ENCODE measurements at places on chromosomes 3 and 15.

- DNase-seq: no peak
These were observed 17.4 kb downstream of the TIMP4 start for GRCh38 chr3:12141350-12141749.

DNA sequence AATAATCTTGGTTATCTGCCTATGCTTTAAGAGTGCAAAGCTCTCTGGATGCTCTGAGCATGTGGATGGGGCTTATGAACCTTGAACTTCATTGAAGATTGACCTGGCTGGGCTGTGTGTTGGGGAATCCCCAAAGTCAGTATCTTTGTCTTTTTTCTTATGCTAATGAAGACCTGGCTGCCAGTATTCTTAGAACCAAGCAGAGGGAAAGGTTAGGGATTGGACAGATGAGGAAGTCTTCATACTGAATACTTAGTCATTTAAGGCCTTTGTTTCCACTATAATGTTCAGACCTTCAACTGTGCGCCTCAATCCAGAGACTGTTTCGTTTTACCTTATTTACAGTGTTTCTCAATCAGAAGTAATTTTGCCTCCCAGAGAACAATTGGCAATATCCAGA is 42.5 kb upstream of the CMTM7 start:
- no peak for DNase-seq

- no peak for DNase-seq
These were observed 89.4 kb upstream of the HES1 start for GRCh38 chr3:194046531-194046930.

DNA sequence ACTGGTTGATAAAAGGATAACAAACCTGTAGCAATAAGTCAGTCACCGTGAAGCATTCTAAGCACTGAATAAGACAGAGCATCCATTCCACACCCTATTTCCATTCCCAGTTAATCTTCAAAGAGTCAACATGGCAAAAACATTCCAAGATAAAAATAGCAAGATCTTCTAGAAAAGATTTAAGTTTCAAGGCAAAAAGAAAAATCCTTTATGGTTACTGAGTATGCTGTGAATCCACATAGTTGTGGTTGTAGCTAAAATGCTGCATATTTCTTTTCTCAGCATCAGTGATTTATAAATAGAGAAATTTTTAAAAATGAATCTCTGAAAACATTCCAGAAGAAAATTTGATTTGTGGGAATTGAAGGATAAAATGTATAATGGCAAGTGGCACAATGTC is 21.1 kb downstream of the GAP43 start:
- DNase-seq: no peak

- DNase-seq: no peak
These were observed 306.5 kb downstream of the IL20RB start for GRCh38 chr3:137264071-137264820.

- DNase-seq: no peak
These were observed 253.4 kb downstream of the LPP start for GRCh38 chr3:188407158-188407880.

DNA sequence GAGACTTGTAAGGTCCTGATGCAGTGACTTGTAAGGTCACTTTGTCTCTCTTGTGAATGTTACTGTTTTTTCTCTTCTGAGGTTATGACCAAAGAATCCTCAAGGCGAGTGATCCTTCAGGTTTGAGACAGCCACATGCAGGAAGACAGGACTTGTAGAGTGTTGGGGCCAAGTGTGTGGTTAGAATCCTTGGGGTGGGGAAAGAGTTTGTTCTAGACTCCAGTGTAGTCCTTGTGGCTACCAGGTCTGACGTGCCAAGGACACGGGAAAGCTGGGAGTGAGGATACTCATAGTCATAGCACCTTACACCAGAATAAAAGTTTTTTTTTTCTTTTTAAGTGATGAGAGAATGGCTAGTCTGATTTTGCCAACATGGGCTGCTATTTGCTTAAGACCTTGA is 7.3 kb upstream of the SACM1L start:
- no peak for DNase-seq

DNA sequence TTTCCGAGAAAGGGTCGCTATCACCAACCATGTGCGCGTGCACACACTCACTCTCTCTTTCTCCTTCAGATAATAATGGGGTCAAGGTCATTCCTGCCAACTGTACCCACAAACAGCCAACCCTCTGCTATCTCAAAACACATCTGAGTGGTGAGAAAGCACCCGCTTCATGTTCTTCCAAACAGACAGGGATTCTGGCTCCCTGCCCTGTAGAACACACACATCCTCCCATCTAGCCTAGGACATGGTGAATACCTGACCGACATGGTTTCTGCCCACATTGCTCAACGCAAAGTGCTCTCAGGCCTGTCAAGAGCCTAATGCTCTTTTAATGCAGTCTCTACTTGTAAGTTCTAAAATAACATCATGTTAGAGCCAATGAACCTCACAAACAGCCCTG is 302.2 kb downstream of the FOXP1 start:
- no peak for DNase-seq

DNA sequence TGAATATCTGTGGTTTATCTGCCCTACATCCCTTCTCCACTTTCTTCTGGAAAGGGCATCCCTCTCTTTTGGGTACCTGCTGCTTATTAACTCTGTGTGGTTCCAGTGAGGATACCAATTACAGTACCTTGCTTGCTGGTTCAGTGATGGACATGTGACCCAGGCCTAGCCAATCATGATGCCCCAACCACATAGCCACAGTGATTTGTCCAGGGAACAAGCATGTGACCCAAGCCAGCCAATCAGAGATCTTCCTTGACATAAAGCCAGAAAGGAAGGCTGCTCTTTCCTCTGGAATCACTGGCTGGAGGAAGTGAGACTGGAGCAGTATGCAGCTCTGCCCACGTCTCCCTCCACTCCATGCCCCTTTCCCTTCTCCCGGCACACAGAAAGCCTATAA is 10.9 kb upstream of the TMEM158 start:
- no peak for DNase-seq

DNA sequence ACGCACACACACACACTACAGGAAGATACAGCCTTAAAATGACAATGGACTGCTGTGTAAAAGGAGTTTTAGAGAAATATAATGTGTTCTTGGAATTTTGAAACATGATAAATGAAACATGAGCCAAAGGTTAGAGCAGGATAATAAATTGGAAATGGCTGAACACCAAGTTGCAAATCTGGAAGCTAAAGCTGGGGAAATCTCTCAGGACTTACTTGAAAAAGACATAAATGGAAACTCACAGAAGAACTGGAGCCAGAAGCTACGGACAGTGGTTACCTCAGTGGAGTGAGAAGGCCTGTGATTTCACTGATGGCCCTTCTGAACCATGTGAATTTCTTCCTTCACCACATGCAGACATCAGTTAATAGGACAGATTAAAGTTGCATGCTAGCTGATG is 37.3 kb upstream of the ATP10A start:
- no peak for DNase-seq

DNA sequence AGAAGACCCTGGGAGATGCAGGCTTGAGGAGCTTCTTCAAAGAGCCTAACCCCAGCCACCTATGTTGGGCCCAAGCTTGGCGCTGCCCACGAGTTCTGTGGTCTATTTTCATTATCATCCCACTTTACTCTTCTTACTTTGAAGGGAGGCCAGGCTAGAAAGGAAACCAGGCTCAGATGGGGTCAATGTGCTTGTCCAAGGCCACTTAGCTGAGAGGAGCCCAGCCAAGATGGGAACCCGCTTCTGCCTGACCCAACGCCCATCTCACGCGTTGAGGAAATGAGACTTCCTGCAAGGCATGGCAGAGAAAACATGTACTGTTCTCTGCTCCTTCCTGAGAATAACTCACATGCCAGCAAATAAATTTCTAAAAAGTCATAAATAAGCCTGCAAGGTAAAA is 486.3 kb upstream of the PROK2 start:
- DNase-seq: no peak
